ENCODE measurements at places on chromosomes 4 and X.

DNA sequence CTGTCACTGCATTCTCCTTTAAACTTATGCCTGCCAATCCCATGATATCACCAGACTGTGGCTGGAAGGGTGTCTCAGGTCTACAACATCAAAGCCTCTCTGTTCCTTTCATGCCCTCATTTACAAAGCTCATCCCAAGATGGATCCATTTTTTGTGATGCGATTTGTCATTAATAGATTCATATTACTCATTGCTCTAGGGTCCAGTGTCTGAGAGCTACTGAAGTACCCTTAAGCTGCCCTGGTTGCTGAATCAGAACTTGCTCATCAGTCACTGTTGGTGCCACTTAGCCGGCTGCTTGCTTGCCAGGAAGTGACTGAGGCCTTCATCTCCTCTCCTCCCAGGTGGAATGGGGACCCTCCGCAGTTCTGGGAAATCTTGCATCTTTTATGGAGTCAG is 395.5 kb upstream of the BOD1L1 start:
- no peak for DNase-seq

- DNase-seq = no peak
Measured at GRCh38 chr4:177450426-177451107, 8.3 kb upstream of the AGA start.

GRCh38 chrX:34223574-34223973 is 91.5 kb upstream of the FAM47A start:
- no peak for DNase-seq

GRCh38 chr4:84690481-84690880 is 107.6 kb downstream of the CDS1 start:
- DNase-seq = no peak

GRCh38 chr4:127988638-127989037 is 23.4 kb downstream of the ABHD18 start:
- DNase-seq = no peak

GRCh38 chrX:40058719-40059118 is 39.0 kb downstream of the BCOR start:
- peak; percentile 72 for DNase-seq

- no peak for DNase-seq
Measured at GRCh38 chrX:29488919-29489318, 726.4 kb upstream of the MAGEB2 start.

DNA sequence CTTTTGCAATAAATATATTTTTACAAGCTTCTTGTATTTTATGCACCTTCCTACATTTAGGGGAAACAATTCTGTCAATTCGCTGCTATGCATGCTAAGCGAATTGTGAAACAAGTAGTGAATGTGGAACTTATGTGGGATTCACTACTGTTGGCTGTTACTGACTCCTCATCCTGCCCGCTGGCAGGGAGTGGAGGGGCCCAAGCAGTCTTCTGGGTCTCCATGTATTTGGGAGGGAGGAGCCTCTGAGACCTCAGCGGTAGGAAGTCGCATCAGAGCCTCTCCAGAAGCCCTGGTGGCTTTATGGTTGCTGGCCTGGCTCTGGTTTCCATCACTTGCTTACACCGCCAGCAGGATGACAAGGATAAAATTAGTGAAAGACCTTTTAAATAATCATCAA is 3.7 kb upstream of the SETD7 start:
- DNase-seq = no peak

- DNase-seq = no peak
Measured at GRCh38 chr4:7933651-7934510, 5.8 kb downstream of the AFAP1 start.

DNA sequence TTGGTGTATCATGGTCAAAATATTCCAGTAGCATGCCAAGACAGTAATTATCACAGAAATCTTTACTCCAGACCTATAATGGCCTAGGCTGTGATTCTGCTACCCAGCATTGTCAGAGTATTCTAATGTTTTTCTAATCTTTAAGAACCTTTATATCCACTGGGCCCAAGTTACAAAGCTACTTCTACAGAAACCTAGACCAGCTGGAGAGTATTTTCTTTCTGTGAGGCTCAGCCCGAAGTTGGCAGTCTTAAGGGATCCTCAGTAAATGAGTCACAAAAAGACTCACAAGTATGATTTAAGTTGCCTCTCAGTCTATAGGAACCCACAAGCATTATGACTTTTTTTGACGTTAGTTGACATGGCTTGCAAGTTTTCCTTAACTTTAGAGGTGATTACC is 638.5 kb upstream of the FAM241A start:
- no peak for DNase-seq

GRCh38 chr4:15198070-15198727 is 195.9 kb downstream of the CPEB2 start:
- no peak for DNase-seq

GRCh38 chr4:23774909-23775308 is 114.9 kb downstream of the PPARGC1A start:
- no peak for DNase-seq

- DNase-seq = no peak
Measured at GRCh38 chrX:38717871-38718270, 83.4 kb upstream of the MID1IP1 start.

DNA sequence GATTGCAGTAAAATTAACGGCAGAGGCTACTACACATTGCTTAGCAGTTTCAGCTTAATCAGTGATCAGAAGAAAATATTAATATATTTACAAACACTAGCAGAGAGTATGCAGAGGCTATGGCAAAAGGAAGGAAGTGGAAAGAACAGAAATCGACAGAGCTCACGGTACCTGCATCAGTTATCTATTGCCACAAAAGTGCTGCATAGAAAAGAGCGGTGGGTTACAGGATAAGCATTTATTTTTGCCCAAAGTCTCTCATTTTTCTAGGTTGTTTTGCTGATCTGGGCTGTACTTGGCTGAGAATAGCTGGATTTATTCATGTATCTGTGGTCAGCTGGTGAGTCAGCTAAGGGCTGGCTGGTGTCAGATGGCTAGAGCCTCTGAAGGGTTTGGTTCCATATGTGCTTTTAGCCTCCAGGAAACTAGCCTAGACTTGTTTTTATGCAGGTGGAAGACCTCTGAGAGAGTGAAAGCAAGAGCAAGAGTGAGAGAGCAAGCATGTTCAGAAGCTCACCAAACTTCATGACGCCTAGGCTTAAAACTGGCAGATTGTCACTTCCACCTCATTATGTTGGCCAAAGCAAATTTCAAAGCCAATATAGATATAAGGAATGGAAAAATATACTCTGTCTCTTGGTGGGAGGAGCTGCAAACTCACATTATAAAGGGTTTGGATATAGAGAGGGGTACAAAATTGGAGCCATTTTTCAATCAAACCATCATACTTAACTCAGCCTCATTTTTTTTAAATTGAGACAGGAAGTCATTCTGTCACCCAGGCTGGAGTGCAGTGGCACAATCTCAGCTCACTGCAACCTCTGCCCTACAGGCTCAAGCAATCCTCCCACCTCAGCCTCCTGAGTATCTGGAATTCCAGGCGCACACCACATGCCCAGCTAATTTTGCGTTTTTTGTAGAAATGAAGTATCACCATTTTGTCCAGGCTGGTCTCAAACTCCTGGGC is 153.2 kb upstream of the RPL34 start:
- DNase-seq = no peak

DNA sequence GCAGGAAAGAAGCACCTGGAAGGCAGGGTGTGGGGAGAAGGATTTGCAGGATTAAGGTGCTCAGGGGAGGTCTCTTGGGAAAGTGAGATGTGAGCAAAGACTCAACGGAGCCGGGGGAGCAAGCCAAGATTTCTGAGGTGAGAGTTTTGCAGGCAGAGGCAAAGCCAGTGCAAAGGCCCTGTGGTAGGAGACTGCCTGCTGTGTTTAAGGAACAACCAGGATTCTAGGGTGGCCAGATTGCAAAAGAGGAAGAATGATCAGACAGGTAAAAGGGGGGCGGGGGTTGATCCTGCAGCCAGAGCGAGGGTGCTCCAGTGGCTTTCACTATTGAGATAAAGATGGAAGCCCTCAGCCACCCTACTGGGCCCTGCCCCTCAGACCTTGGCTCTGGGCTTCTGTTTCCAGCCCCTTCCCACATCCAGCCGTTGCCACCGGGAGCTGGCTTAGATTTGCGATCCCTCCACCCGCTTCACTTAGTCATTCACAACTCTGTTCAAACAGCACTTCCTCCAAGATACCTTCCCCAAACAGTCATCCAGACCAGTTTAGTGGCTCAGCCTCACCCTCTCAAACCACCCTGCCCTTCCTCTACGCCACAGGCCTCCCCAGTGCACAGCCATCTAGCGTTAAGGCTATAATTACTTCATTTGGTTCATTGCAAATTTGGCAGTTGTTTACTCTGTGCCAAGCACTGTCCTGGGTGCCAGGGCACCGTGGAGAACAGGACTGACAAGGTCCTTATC is 23.3 kb upstream of the BCOR start:
- no peak for DNase-seq

GRCh38 chrX:33198561-33199279 is 12.6 kb downstream of the DMD start:
- no peak for DNase-seq

GRCh38 chrX:63418211-63418610 is 67.1 kb upstream of the SPIN4 start:
- no peak for DNase-seq

DNA sequence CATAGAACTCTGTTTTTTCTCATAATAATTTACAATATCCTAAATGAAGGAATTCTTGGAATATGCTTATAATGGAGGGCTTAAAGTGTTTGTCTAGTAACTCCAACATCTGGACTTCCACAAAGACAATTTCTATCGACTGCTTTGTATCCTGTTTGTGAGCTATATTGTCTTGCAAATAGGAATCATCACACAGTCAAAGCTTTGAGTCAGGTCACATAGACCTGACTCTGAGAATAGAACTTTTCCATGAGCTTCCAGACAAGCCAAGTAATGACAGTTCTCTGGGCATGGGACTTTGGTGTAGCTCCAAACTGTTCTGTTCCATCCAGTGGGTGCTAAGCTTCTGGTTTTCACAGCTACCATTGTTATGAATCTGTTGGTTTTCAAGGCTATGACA is 75.2 kb upstream of the GALNT7 start:
- DNase-seq = no peak

DNA sequence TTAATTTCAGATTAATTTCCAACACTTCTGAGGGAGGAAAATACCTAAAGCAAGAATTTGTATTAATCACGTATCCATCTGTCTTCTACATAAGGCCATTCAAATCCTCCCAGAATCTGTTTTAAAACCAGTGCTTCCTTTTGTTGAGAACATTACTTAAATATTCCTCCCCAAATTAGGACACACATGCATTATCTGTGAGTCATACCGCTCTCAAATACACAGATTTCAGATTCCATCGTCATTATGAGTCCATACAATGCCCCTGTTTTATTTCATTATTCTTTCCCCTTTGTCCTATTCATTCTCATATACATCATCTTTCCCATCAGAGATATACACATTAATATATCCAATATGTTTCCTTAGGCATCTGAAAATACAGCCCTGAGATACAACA is 57.3 kb upstream of the PRSS12 start:
- no peak for DNase-seq

DNA sequence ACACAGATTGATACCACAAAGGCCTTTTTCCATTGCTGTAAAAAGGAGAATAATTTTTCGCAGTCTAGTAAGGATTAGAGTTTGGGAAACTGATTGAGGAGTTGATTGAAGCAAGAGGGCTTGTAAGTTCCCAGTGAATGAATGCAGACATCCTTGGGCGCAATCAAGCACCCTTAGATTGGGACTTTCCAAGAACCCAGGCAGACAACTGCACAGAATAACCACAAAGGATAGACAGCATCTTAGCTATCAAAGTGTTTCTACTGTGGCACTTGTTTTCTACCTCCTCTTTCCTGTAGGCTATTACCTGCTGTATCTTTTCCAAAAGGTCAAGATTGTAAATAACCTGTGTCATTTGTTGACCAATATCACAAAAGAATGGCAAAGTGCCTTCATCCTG is 2.6 kb downstream of the COX18 start:
- DNase-seq = no peak

GRCh38 chr4:20086067-20086798 is 165.5 kb upstream of the SLIT2 start:
- no peak for DNase-seq

DNA sequence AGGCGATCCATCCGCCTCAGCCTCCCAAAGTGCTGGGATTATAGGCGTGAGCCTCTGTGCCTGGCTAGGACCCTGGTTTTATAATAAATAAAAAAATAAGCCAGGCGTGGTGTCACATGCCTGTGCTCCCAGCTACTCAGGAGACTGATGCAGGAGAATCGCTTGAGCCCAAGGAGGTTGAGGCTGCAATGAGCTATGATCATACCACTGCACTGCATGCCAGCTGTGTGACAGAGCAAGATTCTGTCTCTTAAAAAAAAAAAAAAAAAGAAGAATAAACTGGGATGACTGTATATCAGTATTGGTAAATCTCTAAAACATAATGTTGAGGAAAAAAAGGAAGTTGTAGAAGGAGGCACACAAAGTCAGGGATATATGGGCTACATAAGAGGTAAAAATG is 45.7 kb upstream of the SLC34A2 start:
- DNase-seq = no peak

GRCh38 chrX:74249963-74250362 is 54.0 kb upstream of the ZCCHC13 start:
- DNase-seq = no peak

DNA sequence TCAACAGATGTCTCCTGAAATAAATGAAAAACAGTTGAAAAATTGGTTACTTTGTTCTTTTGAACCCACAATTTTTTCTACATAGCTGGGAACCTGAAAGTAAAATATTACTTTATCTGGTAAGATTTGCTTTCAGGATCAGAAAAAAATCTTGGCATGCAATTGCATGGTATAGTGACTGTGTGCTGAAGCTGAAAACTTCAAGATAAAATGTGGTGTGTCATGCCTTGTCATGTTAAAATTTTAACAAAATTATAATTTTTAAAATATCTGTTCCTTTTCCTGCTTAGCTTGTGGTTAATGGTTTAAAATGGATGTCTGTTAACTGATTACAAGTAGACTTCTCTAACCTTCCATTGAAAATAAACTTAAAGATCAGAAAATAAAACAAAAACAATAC is 904.8 kb downstream of the PDHA2 start:
- DNase-seq = no peak

Measured in COR-L47 (cell line).